Stimulated activated CD8-positive, alpha-beta memory T cell treated with anti-CD3 and anti-CD28 coated beads, Interleukin-7, amount 100 ng/mL, for 48 hours (primary cell): ENCODE measurements at places on chromosomes 5 and 9.

DNA sequence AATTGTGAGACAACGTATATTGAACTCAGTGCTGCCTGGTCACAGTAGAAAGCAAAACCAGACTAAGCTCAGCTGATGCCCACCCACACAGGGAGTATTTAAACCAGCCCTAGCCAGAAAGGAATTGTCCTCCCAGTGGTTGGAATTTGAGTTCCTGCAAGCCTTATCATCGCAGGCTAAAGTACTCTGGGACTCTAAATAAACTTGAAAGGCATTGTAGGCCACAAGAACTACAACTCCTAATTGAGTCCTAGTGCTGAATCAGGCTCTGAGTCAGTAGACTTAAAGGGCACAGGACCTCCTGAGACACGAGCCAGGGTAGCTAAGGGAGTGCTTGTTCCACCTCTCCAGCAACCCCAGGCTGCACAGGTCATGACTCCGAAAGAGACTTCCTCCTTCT is 171.4 kb downstream of the MCTP1 start:
- no peak for DNase-seq

DNA sequence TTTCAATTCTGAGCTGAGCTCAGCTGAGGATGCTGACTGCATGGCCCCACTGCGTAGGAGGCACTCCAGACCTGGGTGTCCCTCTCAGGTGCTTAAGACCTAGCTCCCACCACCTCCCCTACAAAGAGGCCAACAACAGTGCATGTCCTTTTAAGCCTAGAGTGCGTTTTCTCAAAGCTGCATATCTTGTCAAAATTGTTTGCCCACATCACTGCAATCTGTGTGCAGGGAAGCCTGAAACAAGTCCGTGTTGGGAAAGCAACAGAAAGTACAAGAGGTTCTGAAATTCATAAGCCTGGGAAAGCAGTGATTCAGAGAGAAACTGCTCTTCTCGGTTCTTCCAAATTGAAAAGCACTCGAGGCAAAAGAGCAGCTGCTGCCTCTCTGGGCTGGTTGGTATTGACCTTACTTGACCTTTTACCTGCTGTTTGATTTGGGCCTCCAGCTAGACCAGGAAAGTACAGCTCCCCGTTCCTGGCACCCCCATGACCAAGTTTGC is 238.4 kb downstream of the NR2F1-AS1 start:
- no peak for DNase-seq

GRCh38 chr5:31598640-31599611 is 40.0 kb upstream of the PDZD2 start:
- no peak for DNase-seq

GRCh38 chr5:173522518-173522917 is 93.9 kb downstream of the BOD1 start:
- DNase-seq = no peak

DNA sequence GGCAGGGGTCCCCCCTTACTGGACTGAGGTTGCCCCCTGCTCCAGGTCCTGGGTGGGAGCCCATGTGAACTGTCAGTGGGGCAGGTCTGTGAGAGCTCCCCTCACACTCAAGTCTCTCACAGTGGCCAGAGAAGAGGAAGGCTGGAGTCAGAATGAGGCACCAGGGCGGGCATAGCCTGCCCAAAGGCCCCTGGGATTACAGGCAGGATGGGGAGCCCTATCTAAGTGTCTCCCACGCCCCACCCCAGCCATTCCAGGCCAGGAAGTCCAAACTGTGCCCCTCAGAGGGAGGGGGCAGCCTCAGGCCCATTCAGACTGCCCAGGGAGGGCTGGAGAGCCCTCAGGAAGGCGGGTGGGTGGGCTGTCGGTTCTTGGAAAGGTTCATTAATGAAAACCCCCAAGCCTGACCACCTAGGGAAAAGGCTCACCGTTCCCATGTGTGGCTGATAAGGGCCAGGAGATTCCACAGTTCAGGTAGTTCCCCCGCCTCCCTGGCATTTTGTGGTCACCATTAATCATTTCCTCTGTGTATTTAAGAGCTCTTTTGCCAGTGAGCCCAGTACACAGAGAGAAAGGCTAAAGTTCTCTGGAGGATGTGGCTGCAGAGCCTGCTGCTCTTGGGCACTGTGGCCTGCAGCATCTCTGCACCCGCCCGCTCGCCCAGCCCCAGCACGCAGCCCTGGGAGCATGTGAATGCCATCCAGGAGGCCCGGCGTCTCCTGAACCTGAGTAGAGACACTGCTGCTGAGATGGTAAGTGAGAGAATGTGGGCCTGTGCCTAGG is at the start of gene CSF2:
Gene CSF2 (plus strand): TSS at position 559 of the 783 bp plus-strand sequence. CDS start 35 bp downstream, at position 594.
- no peak for DNase-seq
